ENCODE measurements at places on chromosomes 12 and 14.
A peak's percentile ranks its signal among the peaks of the same experiment; 100 is the strongest.

- no peak for DNase-seq
Observed at GRCh38 chr14:21672116-21672515, 1.5 kb downstream of the OR4E1 start.

GRCh38 chr12:108773798-108774788 lies 42.8 kb upstream of the CORO1C start:
- DNase-seq = peak; percentile 9

DNA sequence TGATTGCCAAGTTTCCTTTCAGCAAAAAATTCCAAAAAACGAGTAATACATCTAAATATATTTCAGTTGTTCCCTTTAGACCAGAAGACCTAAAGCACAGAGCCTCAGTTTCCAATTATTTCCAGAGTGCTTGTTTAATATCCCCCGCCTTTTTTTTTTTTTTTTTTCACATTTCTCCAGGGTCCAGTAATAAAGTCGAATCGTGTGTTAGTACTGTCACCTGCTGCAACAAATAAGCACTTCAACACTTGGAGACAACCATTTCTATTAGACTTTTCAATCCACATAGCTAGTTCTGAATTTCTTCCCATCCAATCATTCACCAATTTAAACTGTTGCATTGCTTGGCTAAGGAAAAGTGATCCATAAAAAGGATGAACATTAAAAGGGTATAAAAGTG lies 13.6 kb downstream of the PDE6H start:
- DNase-seq = no peak

DNA sequence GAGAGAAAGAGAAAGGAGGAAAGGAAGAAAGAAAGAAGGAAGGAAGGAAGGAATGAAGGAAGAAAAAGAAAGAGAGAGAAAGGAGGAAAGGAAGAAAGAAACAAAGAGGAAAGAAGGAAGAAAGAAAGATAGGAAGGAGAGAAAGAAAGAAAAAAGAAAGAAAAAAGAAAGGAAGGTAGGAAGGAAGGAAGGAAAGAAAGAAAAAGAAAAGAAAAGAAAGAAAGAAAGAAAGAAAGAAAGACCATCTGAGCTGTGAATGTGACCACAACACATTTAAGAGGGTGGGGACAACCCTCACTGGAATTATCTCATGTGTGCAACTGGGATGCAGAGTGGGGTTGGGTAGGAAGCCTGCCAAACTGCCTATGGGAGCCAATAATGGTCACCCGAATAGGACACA lies 36.0 kb upstream of the BATF start:
- no peak for DNase-seq

- DNase-seq = no peak
Observed at GRCh38 chr12:58787021-58787760, 133.1 kb downstream of the LRIG3 start.

DNA sequence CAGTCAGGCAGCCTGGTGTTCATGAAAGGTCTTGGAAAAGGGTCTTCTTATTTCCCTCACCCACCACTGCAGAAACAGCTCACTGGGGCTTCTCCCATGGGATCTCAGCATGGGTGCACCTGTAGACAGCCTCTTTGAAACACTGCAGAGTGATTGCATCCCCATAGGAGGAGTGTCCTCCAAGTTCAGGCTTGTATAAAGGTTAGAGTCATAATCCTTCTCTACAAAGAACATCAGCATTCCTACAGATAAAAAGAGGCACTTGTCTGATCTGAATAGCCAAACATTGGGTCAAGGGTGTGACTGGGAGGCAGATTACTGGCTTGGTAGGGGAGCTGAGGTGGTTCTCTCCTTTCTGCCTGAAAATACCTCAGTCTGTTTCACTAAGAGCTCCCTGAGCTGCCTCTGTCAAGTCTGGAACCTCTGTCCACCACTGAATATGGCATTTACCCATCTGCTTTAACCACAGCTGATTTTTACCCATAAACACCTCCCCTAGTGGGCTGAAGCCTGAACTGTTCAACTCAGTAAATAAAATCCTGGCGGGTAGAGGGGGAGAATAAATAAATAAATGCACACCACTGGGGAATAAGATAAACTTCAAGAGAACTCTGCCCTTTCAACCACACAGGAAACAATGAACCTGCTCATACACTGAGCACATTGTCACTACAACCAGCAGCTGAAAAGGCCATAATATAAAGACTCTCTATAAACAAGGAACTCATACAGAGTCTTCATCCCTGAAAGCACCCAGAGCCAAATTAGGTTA lies 120.7 kb upstream of the SCAF11 start:
- DNase-seq = no peak

DNA sequence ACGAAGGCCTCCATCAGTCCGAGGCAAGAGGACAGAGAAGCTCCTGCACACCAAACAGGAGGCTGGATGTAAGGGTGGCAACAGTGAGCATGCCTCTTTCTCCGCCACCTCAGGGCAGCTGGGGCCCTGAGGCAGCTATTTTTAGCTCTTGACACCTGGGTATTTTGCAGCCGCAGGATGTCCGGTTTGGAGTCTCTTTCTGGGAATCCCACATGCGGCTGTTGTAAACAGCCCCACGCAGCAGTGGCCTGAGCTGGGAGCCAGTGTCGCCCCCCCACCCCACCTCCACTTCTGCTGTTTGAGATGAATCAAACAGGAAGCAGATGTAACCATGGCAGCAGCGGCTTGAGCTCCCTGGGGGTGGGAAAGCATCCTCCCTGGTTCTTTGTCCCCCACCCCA lies 11.7 kb downstream of the HDAC7 start:
- DNase-seq = no peak

DNA sequence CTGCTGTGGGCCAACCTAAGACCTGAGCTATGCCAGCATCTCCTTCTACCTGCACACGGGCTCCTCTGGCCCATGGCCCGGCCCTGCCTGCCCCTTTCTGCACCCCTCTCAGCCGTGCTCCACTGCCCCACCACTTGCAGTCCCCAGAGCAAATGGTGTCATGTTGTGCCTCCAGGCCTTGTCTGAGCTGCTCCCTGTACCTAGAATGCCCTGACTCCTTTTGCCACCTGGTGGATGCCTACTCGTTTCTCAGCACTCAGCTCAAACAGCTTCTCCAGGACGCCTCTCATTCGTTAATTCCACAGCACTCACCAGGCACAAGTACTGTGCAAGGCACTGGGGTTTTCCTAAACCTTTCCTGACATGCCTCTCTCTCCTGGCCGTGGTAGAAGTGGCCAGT lies 63.2 kb upstream of the PNMA1 start:
- DNase-seq = no peak

DNA sequence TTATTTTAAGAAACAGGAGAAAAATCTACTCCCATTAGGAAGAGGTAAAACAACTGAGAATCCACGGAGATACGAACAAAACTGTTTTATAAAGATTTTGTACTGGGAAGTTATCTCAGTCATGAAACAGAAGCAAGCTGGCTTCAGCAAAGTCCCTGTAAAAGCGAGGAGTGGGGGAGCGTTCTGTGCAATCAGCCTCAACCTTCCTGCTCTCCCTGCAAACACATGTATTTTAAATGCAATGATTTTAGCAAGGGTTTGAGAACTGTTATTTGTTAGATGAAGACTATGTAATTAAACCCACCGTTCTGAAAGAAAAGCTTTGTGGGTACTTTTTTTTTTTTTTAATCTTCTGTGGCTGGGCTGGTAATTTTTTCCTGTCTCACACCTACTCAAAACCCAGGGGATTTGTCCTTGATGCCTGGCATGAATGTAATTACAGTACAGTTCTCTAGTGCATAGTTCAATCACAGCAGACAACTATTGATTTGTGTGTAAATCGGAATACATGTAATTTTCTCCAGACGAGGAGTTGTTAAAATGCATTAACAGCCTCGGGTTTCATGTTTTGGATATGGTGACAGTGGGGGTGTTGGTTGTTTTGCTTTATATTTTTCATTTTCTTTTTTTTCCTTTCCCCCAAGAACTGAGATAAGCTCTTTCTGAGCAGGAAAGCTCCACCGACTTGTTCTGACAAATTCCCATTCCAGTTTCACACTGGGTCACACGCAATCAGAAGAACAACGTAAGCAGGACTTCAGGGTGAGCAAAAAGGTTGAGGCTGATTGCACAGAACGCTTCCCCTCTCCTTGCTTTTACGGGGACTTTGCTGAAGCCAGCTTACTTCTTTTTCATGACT lies 153.6 kb downstream of the PHLDA1 start:
- no peak for DNase-seq

- DNase-seq = no peak
Observed at GRCh38 chr12:50641566-50641965, 122.3 kb upstream of the ATF1 start.

DNA sequence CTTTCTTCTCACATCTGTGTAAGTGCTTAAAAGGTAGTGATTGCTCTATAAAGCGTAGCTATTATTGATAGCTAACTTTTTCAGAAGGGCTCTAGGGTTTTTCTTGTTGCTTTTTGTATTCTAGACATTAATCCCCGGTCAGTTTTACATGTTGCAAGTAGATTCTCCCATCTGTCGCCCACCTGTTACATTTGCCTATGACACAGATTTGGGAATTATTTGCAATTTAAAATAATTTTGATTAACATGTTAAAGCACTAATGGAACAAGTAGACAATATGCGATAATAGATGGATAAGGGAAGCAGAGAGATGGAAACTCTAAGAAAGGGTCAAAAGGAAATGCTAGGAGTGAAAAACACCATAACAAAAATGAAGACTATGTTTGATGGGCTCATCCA lies 44.5 kb downstream of the DIO3 start:
- DNase-seq = no peak

DNA sequence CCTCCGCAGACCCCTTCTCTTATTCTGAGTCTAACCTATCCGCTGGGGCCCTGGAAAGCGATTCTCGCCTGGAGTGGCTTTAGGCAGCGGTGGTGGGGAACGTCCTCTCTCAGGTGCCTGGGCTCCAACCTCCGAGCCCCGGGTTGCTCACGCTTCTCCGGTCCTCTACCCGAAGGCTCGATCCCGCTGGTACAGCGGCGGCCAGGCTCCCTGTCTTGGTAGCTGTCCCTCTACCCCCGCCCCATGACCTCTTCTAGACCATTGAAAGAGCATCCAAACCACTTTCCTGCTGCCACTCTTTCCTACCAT lies 505 bp upstream of the HEBP1 start:
- no peak for DNase-seq

GRCh38 chr14:57182760-57183503 lies 85.8 kb downstream of the EXOC5 start:
- DNase-seq = no peak

DNA sequence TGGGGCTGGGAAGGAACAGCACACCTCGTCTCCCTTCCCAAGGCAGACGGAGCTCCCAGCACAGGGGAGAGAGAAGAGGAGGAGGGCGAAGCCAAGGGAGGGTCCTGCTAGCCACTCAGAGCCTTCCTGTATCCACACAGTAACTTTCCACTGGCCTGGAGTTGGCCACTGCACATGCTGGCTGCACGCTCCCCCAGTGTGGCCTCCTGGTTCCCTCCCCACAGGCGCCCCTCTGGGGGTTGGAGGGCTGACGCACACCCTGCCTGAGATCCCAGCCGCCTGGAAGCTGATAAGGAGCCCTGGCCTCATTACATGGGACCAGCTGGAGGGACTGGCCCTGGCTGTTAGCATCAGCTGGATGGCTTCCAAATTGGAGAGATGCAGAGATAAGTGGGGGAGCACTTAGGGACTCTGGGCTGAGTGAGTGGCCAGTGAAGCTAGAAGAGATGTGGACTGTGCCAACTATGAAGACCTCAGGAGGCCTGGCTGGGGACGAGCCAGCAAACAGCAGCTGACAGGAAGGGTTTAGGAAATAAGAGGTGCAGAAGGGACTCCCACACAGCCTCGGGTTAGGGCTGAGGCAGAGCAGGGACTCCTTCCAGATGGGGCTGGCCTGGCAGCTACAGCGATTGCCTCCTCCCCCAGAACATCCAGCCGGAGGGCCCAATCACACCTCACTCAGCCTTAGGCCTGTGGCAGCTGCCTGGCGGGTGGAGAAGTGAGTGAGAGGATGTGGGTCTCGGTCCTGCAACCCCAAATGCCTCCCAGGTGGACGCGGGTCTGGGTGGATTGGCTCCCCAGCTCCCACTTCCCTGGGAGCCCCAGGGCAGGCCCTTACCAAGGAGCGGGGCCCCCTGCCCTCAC lies 26.3 kb upstream of the BCDIN3D start:
- DNase-seq = peak; percentile 97

Data from glomerular endothelial cell (primary cell).